Left lobe of liver (tissue), 2 donors: ENCODE measurements at places on chromosomes 16 and 17. TPM values are rescaled to one million over a fixed set of nuclear protein-coding genes. Genes with fewer than 3 reads are reported as not detected.

- no peak for DNase-seq
Observed at GRCh38 chr16:28186752-28187151, 25.0 kb downstream of the XPO6 start.

Gene CCL7
- not detected for total RNA-seq

- DNase-seq: no peak
Observed at GRCh38 chr16:85561248-85562092, 51.7 kb upstream of the GSE1 start.

DNA sequence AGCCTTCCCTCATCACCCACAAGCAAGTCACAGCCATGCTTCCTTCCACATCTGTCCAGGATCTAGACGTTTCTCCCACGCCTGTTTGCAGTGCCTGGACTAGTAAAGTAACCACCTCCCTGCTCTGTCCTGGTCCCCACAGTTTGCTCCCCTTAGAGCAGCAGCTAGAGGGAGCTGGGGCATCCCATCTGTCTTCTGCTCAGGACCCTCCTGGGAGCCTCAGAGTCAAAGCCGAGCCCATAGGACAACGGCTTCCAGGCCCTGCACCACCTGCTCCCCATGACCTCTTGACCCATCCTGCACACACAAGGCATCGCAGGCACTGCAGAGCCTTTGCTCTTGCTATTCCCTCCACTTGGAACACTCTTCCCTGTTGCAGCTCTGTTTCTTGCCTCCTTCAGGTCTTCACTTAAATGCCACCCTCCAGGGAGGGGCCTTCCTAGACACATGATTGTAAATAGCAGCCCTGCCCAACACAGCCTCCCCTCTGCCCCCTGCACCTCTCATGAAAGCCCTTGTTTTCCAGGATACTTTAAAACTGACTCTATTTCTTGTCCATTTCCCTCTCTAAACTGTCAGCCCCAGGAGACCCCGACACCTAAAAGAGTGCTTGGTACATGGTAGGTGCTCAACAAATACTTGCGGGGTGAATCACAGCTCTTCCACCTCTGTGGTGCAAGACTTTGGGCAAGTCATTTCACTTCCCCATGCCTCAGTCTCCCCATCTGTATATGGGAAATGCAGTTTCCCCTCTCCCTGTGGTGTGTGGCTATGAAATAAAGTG lies 3.1 kb downstream of the NATD1 start:
- no peak for DNase-seq

Gene OR1F1
- not detected for total RNA-seq

Gene ACSM3
- total RNA-seq: 70.8 TPM

DNA sequence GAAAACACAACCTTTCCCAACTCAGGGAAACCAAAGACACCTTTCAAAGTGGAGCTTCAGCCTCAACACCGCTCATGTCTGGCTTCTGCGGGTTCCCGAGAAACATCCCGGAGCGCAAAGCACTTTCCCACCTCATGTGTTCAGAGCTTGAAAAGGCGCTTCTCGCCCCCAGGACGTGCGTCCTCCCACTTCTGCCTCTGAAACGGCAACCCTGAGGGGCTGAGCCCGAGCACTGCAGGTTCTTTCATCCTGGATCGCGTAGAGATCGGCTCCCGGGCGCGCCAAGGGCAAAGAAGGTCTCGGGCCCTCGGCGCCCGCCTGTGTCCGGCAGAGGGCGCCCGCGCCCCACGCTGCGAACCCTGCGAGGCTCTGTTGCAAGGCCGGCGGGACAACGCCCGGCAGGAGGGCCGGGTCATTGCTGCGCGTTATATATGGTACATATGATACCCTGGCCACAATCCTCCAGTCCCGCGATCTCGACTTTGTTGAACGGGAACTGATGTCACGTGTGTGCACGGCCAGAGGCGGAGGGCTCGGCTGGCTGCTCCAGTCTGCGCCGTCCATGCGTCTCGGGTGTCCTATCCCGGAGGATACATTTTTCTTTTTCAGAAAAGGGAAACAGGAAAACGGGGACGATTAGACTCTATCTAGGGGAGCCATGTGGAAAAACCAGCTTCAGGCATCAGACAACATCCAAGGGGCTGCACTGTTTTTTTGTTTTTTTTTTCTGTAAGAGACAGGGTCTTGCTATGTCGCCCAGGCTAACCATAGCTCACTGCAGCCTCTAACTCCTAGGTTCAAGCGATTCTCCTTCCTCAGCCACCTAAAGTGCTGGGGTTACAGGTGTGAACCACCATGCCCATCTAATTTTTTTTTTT lies 19.1 kb downstream of the COQ7 start:
- DNase-seq: peak; percentile 84

DNA sequence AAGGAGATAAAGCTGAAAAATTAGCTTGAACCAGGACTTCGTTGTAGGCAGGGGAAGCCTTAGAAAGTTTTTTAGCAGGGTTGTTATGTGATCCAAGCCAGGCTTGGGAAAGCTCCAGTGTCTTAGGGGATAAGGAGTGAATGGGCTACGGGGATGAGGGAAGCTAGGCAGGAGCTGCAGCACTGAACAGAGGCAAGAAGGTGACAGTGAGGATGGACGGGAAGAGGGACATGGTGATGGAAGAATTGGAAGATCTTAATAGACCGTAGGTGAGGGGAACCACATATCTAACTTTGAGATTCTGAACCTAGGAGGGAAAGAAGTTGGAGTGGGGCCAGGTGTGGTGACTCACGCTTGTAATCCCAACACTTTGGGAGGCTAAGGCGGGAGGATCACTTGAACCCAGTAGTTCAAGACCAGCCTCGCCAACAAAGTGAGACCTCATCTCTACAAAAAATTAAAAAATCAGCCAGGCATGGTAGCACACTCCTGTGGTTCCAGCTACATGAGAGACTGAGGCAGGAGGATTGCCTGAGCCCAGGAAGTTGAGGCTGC lies 3.2 kb downstream of the RHBDL3 start:
- DNase-seq: no peak

GRCh38 chr17:58192612-58193011 lies at the start of gene EPX:
Gene EPX (plus strand): TSS chr17:58192726. CDS start chr17:58192847, 121 bp downstream.
- no peak for DNase-seq

GRCh38 chr17:13135506-13135905 lies 117.7 kb upstream of the ELAC2 start:
- no peak for DNase-seq

- DNase-seq: peak; percentile 64
Observed at GRCh38 chr16:53372992-53373871, 61.0 kb upstream of the RBL2 start.

- DNase-seq: no peak
Observed at GRCh38 chr17:76427501-76428231, 25.3 kb downstream of the UBE2O start.

Gene CRK
- total RNA-seq: 33.7 TPM

GRCh38 chr17:72527789-72528188 lies 407.0 kb downstream of the SOX9 start:
- no peak for DNase-seq

DNA sequence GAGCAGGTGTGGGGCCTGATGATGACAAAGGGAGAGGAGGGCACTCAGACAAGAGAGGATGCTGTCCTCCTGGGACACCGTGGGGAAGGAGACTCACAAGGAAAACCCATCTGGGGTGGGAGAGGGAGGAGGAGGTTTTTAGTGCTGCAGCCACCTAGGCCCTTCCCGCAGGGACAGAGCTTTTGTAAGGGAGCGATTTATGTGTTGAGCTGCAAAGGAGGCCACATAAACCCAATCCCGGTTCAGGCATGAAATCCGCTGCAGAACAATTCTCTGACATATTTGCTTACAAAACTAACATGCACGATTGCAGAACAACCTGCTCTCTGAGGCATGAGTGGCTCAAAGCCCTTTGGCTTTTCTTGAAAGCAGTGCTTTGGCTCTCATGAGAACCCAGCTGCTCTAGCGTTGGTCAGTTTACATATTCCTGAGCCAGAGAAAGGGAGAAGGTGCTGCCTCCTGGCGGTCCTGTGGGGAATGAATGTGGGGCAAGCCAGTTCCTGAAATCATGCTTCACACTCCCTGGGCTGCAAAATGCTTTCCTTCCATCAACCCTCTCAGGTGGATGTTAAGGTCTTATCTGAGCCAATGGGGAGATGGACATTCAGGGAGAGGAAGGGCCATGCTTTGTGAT lies 122.4 kb upstream of the NLRP1 start:
- DNase-seq: peak; percentile 45

Gene TCAP
- total RNA-seq: 0.55 TPM

DNA sequence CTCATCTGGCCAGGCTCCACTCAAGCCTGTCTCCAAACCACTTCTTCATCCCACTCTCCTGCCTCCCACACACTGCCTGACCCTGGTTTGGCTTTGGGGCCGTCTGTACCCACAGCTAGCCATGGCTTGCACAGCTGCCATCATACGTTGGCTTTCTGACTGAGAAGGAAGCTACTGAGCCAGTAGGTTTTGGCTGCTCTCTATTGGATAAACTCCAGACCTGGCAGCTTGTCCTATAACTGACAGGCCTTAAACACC lies 3.9 kb downstream of the MIF4GD start:
- DNase-seq: no peak

- DNase-seq: no peak
Observed at GRCh38 chr16:47643323-47644000, 182.3 kb downstream of the PHKB start.

GRCh38 chr17:50362661-50363060 lies 10.3 kb downstream of the MRPL27 start:
- DNase-seq: no peak

DNA sequence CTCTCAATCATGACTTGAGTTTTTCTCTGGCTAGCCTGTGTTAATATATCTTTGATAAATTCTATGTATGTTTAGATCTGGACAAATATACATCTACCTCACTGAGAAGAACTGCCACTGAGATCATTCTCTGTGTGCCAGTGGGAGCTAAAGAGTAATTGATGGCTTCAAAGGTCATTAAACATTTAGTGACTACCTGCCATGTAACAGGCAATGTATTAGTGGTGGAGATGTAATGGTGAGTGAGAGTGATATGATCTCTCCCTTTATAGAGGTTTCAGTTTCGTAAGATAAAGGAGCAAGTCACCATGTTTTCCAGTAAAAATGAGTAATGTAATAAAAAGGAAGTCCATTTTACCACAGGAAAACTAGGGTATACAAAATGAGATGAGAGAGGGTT lies 235.8 kb upstream of the CDH8 start:
- no peak for DNase-seq

Gene PABPN1L
- total RNA-seq: 0.23 TPM

- no peak for DNase-seq
Observed at GRCh38 chr16:88347656-88348376, 34.9 kb upstream of the ZNF469 start.

- peak; percentile 70 for DNase-seq
Observed at GRCh38 chr17:45228763-45229539, 7.3 kb downstream of the FMNL1 start.

Gene CLEC10A
- total RNA-seq: 1.1 TPM

DNA sequence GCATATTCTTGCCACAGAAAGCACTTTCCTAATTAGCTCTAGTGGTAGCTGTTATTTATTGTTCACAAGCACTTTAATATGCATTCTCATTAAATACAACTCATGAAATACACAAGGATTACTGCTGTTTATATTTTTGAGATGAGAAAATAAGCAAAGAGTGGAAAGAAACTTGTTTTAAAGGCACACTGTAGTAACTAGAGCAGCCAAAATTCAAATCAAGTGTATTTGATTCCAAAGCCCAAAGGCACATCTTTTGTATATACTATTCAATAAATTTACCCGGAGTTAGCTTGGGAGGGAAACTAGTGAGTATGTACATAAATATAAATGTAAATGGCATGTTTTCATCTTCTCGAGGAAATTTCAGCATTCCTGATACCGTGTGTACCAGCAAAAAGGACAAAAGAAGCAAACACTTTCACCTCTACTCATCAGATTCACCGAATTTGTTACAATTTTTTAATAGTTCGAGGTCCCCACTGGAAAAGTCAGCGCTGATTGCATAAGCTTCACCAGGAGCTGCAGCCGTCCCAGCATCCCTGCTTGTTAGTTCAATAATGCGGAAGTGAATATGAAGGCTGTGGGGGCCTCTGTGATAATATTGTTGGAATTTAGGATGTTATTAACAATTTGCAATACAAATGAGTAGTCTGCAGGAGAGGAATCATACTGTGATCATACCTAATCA lies 371.6 kb upstream of the MON1B start:
- no peak for DNase-seq

- DNase-seq: no peak
Observed at GRCh38 chr17:78235885-78236284, 4.5 kb downstream of the TMEM235 start.

DNA sequence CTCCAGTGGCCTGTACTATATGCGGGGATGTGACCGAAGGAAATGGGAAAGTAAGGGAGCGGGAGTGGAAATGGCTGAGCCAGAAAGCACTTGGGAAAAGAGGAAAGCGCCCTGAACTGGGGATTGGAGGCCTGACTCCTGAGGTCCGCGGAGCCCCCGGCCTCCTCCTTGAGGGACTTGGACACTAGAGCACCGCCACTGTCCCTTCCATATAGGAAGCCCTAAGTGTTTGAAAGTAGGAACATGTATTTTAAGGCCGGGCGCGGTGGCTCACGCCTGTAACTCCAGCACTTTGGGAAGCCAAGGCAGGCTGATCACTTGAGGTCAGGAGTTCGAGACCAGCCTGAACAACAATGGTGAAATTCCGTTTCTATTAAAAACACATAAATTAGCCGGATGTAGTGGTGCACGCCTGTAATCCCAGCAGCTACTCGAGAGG lies 530 bp upstream of the ZDHHC7 start:
- no peak for DNase-seq

DNA sequence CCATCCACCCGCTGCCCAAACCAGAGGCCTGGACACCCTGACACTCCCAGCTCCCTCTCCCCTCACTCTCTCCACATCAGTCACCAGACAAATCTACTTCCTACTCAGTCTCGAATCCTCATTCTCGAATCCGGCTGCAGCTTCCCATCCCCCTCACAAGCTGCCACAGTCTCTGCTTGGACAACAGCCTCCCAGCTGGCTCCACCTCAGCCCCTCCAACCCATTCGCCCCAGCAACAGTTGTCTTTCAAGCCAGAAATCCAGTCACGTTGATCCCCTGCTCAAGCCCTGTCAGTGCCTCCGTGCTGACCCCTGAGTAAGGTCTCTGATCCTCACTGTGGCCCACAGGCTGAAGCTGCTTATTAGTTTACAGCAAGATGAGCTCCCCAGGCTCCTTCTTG lies 44.2 kb upstream of the MTSS2 start:
- no peak for DNase-seq

DNA sequence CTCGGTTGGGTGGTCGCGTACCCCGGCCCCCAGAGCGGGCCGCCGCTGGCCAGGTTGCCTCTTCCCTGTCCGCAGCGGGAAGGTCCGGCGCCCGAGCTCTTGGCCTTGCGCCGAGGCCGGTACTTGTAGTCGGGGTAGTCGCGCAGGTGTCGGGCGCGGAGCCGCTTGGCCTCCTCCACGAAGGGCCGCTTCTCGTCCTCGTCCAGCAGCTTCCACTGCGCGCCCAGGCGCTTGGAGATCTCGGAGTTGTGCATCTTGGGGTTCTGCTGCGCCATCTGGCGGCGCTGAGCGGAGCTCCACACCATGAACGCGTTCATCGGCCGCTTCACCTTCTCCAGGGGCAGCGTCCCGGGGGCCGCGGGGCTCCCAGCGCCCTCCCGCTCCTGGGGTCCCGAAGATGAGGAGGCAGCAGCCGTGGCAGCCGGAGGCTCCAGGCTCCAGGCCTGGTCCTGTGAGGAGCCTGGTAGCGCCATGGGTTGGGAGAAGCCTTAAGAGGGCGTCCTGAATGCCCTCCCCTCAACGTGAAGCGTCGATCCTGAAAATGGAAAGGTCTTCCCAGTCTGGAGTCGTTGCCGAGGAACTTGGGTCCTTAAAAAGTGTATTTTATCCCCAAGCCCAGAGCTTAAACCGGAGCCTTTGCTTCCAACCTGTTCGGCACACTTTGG lies 558 bp downstream of the SOX15 start:
- peak; percentile 68 for DNase-seq
